ENCODE measurements at places on chromosomes 7 and 10.
A peak's percentile ranks its signal among the peaks of the same experiment; 100 is the strongest.

- no peak for DNase-seq
These were observed 942.9 kb upstream of the LRRN3 start for GRCh38 chr7:110148054-110148453.

DNA sequence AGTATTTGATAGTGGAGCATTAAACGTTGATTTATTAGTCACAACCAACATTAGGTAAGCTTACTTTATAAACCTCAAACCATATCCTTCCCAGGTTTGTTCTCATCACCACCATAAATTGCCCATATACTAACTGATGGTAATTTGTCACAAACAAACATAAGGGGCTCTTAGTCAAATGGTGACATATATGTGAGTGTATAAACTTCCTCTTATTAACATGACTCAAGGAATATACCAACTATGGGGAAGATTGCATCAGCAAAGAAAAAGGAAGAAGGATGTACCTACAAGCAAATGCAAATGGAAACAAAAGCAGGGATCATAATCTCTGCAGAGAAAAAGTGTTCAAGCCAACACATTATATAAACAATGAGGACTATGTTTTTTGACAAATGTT lies 418.2 kb upstream of the AKR1E2 start:
- DNase-seq = peak; percentile 20

GRCh38 chr7:388023-388960 lies 98.3 kb downstream of the FOXL3 start:
- DNase-seq = no peak

- no peak for DNase-seq
These were observed 55.5 kb downstream of the VWA2 start for GRCh38 chr10:114294549-114294948.

GRCh38 chr7:85074-85882 lies 107.1 kb upstream of the FAM20C start:
- DNase-seq = no peak

GRCh38 chr10:71638822-71639719 lies 80.5 kb downstream of the C10orf105 start:
- DNase-seq = no peak

GRCh38 chr7:133436014-133436428 lies 183.1 kb downstream of the EXOC4 start:
- peak; percentile 71 for DNase-seq

GRCh38 chr7:81503336-81503735 lies 266.5 kb downstream of the HGF start:
- no peak for DNase-seq

DNA sequence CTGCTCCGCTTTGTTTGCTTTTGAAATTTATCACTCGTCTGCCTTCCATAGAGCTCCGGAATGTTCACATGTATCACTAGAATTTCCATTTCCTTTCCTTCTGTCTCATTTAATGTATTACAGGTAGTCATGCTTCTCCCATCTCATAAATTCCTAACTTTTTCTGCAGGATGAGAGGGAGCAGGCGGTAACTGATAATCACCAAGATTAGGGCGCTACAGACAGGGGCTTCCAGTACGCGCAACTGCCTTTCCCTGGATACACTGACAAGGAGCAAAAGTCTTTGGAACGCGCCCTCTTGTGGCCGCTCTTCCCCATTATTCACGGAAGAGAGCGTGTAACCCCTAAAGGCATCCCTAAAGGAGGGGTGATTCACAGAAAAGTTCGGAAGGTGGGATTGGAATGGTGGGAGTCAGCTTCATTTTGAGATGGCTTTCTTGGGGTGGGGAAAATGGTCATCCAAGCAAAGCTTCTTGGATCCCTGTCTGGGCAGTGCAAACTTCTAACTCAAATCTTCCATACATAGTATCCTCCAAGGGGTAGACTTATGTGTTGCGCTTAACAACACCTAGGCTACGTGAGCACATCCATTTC lies 6.5 kb downstream of the INHBA start:
- DNase-seq = peak; percentile 68

DNA sequence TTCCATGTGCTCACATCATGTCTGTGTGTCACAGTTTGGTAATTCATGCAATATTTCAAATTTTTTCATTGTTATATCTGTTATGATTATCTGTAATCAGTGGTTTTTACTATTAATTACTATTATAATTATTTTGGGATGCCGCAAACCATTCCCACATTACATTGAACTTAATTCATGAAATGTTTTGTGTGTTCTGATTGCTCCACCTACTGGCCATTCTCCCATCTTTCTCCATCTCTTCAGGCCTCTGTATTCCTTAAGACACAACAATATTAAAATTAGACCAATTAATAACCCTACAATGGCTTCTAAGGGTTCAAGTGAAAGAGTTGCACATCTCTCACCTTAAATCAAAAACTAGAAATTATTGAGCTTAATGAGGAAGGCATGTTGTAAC lies 398.5 kb downstream of the PCDH15 start:
- DNase-seq = peak; percentile 3

DNA sequence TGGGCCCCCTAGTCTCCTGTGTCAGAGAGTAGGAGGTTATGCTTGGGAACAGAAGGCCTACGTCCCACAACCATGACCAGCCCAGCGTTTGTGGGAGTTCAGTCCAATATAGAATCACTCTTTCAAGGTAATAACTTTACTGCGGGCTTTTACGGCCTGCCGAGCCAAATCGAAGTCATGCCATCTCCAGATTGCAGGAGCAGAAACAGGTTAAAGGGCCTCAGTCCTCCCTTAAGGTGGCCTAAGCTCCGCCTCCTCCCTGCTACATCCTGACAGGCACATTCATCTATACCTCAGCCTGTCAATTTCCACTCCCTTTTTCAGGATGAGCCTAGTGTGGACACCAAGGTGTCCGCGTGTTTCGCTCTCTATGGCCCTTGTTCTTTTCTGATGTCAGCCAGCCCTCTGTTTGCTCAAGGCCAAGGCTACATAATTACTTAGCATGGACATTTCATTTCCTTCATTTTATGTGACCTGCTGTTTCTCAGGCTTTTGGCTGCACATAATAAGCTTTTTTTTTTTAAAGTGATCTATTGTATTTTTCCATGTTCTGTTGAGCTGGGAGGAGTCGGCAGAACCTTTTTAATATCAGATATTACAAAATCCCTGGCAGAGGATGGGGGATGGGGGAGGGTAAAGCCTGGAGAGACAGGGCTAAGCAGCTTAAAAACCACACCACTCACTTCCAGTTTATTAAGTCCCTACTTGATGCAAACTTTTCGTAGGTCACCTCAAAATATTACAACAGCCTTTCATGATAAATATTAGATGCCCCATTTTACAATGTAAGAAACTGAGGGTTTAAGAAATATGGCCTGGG lies 84.6 kb downstream of the CACNB2 start:
- no peak for DNase-seq

DNA sequence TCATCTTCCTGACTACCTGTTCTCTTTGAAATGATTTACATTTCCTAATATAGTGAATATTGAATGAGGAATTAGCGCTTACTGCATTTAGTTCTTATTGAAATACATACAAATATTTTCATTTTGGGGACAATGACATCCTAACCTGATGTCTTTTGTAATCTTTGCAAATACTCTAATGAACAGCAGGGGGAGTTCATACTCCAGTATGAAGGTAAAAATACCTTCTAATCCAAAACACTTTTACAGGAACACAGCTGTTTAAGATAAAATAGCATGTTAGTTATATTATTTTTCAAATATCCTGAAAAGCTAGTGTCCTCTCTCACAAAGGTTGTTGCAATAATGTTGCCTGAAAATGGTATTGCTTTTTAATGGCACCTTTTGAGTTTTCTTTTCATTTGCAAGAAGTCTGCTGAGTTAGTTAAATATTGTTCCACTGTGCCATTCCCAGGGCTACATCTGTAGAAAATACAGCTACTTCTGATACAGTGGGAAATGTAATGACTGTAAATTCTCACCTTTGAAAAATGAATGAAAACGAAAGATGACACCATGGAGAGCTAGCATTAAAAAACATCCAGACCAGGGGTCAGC lies 400.0 kb downstream of the PHF14 start:
- DNase-seq = no peak

DNA sequence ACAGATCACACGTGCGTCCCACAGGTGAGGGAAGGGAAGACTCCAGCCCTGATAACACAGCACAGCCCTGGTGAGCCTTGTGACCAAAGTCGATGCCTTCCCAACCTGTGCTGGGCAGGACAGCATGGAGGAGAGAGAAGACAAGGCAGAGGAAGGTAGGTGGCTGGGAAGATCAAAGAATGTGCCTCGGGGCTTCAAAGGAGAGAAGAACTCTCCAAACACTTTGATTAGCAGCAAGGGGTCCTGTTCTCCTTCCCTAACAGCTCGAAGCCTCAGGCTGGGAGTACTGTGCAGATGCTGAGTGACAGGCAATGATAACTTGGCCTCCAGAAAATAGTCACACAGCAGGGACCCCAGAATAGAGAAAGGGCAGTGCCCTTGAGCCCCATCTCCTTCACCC lies 288.5 kb downstream of the TCERG1L start:
- no peak for DNase-seq

DNA sequence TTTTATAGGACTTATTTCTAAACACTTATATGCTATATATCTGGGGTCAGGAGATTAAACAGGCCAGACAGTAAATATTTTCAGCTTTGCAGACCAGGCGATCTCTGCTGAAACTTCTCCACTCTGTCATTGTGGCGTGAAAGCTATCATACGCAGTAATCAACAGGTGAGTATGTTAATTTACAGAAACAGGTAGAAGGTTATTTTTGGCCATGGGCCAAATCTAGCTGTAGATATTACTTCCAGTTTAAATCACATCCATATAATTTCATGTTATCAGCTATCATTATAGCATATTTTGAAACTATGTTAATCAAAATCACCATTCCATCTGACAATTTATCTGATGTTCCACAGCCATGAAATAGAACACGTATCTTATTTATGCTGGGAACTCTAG lies 67.8 kb downstream of the GPR37 start:
- no peak for DNase-seq

- DNase-seq = peak; percentile 89
These were observed 15.4 kb upstream of the HIBADH start for GRCh38 chr7:27677912-27678612.

GRCh38 chr10:120505056-120505455 lies 48.0 kb downstream of the PLPP4 start:
- no peak for DNase-seq

GRCh38 chr10:70186090-70186489 lies 15.8 kb upstream of the SAR1A start:
- no peak for DNase-seq

DNA sequence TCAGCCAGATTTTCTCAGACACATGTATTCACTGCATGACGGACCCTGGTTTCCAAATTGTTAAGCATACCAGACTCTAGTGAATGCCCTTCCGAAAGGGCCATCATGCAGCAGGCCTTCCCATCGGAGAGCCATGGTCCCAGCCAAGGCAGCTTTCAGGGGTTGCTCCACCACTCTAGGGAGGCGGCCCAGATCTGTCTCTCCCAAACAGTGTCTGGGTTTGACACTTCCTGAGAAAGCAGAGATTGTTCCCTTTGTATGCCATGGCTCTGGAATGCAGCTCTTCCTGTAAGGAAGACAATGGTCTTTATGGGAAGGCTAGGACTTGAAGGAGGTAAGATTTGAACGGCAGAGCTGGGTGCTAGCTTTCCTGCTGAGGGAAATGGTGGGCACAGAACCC lies 178.8 kb upstream of the BMPER start:
- DNase-seq = no peak

DNA sequence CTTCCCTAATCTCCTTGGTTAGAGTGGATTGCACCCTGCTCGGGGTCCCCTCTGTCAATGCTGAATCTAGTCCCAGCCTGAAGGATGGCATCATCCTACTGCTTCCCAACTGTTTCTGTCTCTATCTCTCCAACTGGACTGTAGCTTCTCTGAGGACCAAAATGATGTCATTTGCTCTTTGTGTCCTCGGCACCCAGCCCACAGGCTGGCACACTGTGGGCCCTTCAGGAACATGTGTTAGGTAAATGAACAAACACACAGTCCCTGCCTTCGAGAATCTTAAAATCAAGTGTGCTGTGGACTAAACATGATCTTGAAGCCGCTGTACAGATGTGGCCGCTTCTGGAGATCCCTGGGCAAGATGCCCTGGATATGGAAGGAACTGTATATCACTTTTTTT lies 5.0 kb upstream of the CDH23 start:
- DNase-seq = no peak

DNA sequence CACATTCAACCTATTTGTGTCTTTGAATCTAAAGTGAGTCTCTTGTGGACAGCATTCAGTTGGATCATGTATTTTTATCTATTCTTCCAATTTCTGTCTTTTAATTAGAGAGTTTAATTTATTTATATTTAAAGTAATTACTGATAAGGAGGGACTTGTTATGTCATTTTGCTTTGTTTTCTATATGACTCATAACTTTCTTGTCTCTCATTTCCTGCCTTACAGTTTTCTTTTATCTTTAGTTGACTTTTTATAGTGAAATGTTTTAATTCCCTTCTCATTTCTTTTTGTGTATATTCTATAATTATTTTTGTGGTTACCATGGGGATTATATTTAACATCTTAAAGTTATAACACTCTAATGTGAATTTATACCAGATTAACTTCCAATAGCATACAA lies 7.3 kb upstream of the ZNF518A start:
- DNase-seq = no peak

- DNase-seq = no peak
These were observed 19.5 kb upstream of the CARD11 start for GRCh38 chr7:3063016-3063753.

GRCh38 chr7:69597278-69598076 lies 798 bp upstream of the AUTS2 start:
- no peak for DNase-seq

- DNase-seq = peak; percentile 4
These were observed 31.4 kb upstream of the DLX6 start for GRCh38 chr7:96973986-96974385.

- DNase-seq = no peak
These were observed 846 bp upstream of the ZNF775 start for GRCh38 chr7:150378115-150378852.

- DNase-seq = no peak
These were observed 153.5 kb downstream of the LSM5 start for GRCh38 chr7:32336726-32337125.

DNA sequence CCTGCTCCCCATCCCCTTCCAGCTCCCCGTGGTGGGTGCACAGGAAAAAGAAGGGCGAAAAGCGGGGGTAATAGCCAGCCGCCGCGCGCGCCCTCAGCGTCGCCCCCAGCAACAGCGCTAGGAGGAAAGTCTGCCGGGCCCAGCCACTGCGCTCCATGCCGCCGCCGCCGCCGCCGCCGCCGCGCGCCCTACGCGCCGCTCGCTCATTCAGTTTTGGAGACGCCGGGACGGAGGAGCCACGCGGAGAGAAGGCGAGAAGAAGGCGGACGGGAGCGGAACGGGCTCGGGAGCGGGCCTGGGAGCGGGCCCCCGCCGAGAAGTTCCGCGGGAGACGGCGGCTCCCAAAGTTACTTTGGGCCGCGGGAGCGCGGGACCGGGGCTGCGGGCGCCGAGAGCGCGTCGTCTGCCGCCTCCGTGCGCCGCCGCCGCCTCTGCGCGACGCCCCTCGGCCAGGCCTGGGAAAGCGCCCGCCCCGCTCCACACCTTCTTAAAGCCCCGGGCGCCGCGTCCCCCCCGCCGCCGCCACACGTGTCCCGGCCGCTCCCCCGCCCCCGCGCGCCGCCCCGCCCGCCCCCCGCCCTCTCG lies at the start of gene RELN:
TSS of gene RELN (minus strand) at position 459 of the 585 bp plus-strand sequence. CDS start at position 157, 302 bp downstream.
- no peak for DNase-seq
